ENCODE measurements at places on chromosomes 7 and 10. TPM values are rescaled to one million over a fixed set of nuclear protein-coding genes. Genes with fewer than 3 reads are reported as not detected.

DNA sequence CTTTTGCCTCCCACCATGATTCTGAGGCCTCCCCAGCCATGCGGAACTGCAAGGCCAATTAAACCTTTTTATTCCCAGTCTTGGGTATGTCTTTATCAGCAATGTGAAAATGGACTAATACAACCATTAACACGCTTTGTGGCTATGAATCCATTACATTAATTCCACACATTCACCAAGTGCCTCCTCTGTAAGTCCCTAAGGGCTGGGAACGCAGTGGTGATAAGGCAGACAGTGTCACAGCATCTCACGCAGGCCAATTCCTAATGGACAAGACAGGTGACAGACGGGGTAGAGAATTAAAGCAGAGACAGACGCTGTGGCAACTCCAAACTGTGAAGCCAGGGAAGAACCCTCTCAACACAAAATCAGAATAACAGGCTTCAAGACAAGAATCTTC is 247.8 kb downstream of the DIP2C start:
- DNase-seq, result no peak

The ACTL6B gene
- total RNA-seq, result not detected

- peak; percentile 62 for DNase-seq
Measured at GRCh38 chr10:118754229-118754555, 578 bp downstream of the CACUL1 start.

- DNase-seq, result no peak
Measured at GRCh38 chr7:111732923-111733322, 170.6 kb upstream of the IMMP2L start.

DNA sequence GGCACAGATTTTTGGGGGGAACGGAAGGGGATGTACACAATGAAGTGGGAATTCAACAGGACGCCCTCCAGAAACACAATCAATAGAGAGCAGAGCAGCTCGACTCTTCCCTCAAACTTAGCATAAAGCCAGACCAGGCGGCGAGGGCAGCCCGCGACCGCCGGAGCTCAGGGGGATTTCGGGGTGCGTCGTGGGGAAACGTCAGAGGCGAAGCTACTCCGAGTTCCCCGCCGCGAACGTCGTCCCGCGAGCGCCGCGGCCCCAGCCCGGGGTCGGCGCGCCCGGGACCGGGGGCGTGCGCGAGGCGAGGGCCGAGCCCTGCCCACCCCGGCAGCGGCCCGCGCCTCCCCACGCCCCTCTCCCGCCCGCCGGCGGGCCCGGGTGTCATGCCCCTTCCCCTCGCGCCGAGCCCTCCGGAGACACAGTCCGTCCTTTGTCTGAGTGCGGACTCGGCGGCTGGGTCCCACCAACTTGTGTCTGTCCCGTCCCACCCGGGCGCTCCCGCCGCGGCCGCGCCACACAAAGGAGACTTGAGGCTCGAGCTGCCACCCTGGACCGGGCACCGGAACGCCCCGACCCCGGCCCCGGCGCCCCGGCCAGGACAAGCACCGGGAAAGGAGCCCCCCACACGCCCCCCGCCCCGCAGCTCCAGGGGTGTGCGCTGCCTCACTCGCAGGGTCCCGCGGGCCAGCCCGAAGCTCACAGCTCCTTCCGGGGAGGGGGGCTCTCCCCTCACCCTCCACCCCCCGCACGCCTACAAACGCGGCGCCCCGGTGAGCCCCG is 634 bp downstream of the EZH2 start:
- DNase-seq, result peak; percentile 68

DNA sequence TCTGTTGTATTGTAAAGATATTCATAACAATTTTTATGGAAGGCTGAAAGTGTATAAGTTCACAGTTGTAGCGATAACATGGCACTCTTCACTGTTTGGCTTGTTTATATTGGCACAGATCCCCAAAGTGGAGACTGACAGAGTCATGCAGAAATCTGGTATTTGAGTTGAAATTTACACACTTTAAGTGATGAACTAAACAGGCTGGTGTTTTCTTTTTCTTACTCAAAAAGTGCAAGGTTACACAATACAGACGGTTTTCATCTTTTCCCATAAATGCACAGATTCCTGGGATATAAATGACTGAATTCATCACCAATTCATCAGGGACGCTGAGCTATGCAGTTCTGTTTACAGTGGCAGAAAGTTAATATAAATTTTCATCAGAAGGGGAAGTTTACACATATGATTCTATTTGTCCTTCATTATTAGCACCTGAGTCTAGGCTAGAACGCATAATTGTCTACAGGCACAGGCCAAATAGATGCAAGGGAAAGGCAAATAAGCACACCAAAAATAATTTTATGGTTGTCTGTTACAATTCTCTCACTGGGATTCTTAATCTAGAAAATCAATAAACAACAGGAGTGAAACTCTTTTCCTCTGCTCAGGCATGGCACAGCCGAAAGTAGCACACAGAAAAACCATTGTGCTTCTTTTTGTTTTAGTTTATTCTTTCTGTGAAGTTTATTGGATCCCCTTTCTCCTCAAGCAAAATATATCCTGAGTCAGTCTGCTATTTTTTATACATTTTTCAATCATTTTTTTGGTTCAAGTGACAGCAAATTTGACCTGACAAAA is 88.0 kb downstream of the FOXP2 start:
- no peak for DNase-seq

The FAM237B gene
- total RNA-seq, result not detected

DNA sequence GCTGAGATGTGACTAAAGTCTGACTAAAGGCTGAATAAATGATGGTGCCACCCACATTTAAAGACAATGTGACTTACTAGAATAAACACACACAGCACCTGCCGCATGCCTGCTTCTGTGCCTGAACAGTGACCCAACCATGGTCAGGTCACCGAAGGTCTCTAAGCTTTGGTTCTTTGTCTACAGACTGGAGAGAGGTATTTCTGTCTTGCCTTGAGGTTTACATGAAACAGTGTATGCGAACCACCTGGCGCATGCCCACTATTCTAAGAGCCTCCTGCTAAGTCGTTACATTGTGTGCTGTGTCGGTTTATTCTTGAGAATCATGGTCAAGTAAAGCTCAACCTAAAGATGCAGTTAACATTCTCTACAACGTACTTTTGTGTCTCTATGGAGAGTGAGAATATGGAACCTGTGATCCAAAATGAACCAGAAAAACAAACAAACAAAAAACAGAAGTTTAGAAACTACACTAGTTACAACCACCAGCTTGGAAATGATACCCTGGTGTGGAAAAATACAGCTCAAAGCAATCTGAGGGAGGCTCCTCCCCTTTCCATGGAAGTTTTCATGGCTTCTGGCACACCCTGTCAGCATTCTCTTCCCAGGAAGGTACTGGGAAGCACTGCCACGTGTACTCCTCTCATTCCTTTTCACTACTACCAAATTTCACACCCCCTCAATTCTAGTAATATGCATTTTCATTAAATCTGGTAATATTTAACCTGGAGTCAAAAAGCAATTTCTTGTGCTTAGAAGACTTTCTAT is 40.0 kb downstream of the VOPP1 start:
- no peak for DNase-seq

DNA sequence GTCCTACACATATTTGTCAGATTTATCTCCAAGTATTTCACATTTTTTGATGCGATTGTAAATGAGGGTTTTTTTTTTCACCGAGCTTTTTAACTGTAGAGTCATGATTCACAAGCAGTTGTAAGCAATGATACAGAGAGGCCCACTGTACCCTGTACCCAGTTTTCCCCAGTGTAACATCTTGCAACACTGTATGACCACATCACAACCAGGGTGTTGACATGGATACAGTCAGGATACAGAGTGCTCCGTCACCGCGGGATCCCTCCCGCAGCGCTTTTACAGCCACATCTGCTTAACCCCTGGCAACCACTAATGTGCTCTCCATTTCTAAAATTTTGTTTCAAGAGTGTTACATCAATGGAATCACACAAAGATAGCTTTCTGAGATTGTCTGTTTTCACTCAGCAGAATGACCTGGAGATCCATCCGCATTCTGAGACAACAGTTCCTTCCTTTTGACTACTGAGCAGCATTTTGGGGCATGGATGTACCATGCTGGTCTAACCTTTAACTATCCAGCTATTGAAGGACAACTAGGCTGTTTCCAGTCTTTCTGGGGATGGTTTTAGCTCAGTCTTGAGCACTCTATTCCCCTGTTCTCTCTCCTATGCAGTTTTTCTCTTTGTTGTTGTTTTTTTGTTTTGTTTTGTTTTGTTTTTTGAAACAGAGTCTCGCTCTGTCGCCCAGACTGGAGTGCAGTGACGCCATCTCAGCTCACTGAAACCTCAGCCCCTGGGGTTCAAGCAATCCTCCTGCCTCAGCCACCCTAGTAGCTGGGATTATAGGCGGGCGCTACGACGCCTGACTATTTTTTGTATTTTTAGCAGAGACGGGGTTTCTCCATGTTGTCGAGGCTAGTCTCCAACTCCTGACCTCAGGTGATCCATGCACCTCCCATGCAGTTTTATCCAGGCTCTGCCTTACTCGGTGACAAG is 25.9 kb downstream of the GPRIN2 start:
- DNase-seq, result no peak
